PC-3 (cell line): ENCODE measurements at places on chromosomes 3 and 15. TPM values are rescaled to one million over a fixed set of nuclear protein-coding genes. Genes with fewer than 3 reads are reported as not detected.

- DNase-seq, result no peak
These were observed 119.3 kb downstream of the TMCO5A start for GRCh38 chr15:38053776-38054175.

GRCh38 chr3:49563040-49563578 is 8.8 kb downstream of the BSN start:
- DNase-seq, result no peak

- DNase-seq, result no peak
These were observed 12.6 kb downstream of the RASGRP1 start for GRCh38 chr15:38551720-38552648.

- DNase-seq, result no peak
These were observed 210.0 kb upstream of the NDN start for GRCh38 chr15:23897091-23897490.

GRCh38 chr3:121592856-121593702 is at the start of gene FBXO40:
TSS of gene FBXO40 (plus strand) at chr3:121593379. CDS start at chr3:121620576, 27,197 bp downstream.
- no peak for DNase-seq

DNA sequence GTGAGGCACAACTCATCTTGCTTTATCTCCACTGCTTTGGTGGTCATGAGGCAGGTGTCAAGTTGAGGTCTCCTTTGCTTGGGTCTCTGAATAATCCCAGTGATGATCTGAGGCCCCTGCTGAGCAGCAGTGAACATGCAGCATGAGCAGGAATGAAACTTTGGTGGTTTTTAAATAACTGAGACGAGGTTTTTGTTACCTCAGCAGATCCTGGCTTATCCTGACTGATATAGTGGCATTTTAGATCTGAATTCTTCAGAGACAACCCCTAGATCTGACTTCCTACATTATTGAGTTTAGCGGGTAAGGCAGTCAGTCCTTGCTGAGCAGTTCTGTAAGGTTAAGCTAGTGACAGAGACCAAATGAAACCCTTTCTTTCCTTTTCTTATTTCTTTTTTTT is 230.4 kb downstream of the ARRDC4 start:
- no peak for DNase-seq

GRCh38 chr15:69983696-69984265 is 113.9 kb downstream of the TLE3 start:
- DNase-seq, result peak; percentile 72

GRCh38 chr3:17023006-17023664 is 138.4 kb downstream of the PLCL2 start:
- DNase-seq, result no peak

DNA sequence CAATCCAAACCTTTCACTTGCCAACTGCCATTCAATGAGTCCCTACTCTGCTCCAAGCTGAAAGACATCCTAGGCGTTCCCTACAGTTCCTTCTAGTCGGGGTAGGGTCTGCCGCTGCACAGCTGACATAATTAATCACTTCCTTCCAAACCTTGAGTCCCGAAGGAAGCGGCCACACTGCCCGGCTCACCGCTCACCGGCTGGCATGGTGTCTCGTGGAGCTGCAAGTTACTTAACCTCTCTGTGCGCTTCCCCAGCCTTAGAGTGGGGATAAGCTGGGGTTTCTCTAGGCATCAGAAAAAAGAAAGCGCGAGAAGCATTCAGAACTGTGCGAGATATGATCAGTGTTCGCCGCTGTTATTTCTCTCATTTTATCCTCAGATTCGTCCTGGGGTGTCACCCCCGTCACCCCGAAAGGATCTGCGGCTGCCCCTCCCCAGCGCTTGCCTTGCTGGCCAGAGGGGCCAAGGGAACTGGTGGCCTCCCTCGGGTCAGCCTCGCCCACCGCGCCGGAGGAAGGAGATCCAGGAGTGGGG is 748 bp downstream of the MRPS25 start:
- peak; percentile 32 for DNase-seq

DNA sequence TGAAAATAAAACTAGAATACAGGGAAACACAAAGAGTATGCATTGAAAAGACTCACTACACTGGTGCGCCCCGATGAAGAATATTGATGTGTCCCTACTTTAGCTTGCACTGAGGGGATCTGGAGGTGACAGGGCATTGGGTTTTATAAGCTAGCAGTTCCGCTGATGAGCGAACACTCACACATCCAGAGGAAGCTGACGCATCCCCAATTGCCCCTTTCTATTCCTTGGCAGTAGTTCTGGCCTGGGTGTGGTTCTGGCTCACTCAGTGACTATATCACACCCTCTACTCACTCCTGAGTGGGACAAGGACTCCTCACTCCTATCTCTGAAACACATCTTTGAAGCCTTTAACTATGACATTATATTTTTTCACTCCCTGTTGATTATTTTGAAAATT is 71.0 kb downstream of the B3GNT5 start:
- DNase-seq, result peak; percentile 98

- DNase-seq, result no peak
These were observed 604 bp upstream of the EPB42 start for GRCh38 chr15:43221422-43221821.

- peak; percentile 44 for DNase-seq
These were observed 24.4 kb downstream of the RLBP1 start for GRCh38 chr15:89196994-89197393.

Gene SYNPR
- not detected in 2 replicates for total RNA-seq

Gene RASGRF1
- total RNA-seq, result not detected in 2 replicates

Gene PLAAT1
- total RNA-seq, result not detected in 2 replicates

Gene SERPINI2
- not detected in 2 replicates for total RNA-seq

Gene IL5RA
- total RNA-seq, result not detected in 2 replicates
